ENCODE measurements at places on chromosomes 5 and 9. TPM values are rescaled to one million over a fixed set of nuclear protein-coding genes. Genes with fewer than 3 reads are reported as not detected.

Gene AFAP1L1
- 2.2 TPM for total RNA-seq

- DNase-seq = no peak
These were observed 3.7 kb downstream of the ADAMTSL2 start for GRCh38 chr9:133538176-133538575.

DNA sequence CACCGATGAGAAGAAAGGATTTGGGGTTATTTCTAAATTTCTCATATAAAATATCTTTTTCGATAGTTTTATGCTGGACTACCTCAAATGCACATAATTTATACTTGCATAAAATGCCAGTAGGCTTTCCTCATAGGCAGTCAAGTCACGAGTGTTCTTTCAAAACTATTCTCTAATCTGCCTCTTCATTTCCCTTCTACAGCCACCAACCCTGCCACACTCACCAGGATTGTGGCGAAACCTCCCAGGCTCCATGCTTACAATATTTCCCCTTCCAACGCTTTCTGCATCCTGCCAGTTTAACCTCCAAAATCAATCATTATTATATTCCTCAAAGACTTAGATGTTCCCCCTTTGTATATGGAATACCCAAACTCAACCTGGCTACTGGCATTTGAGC is 65.4 kb downstream of the FRMD3 start:
- DNase-seq = no peak

DNA sequence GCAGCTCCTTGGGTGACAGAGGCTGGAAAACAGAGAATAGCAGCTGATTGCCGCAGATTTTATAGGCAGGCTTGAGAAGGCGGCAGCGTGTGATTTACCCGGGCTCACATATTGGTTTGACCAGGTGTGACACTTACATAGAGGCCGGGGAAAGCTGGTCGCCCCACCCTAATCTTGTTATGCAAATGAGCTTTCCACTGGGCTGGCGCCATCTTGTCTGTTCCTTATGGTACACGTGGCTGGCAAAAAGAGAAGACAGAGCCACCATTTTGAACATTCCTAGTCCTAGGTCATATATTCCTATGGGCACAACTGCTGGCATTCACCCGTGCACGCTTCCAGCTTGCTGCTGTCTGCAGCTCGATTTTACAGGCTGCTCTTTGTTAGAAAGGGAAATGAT is 11.3 kb upstream of the SPZ1 start:
- no peak for DNase-seq

- DNase-seq = no peak
These were observed 10.0 kb downstream of the CEMIP2 start for GRCh38 chr9:71758277-71758676.

- DNase-seq = no peak
These were observed 7.3 kb upstream of the SPATA24 start for GRCh38 chr5:139410993-139411828.

DNA sequence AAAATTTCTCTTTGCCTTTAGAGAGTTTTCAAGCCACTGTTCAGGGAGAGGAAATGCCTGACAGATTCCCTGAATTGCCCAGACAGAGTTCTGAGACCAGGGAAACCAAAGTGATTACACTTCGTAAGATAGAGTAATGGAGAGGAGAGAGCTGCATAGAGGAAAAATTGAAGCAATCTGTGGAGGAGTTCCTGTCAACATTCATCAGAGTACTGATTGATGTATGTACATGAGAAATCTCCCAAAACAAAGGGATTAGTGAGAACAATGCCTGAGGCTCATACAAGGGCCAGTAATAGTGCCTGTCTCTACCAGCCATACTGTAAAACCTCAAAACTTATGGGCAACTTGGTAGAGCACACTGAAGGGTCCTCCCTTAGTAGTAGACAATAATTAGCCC is 79.0 kb upstream of the TRIM32 start:
- DNase-seq = no peak

GRCh38 chr9:126852086-126852688 is 8.3 kb upstream of the ZBTB34 start:
- no peak for DNase-seq

Gene VCAN
- 9.4 TPM for total RNA-seq

Gene PAEP
- not detected for total RNA-seq

DNA sequence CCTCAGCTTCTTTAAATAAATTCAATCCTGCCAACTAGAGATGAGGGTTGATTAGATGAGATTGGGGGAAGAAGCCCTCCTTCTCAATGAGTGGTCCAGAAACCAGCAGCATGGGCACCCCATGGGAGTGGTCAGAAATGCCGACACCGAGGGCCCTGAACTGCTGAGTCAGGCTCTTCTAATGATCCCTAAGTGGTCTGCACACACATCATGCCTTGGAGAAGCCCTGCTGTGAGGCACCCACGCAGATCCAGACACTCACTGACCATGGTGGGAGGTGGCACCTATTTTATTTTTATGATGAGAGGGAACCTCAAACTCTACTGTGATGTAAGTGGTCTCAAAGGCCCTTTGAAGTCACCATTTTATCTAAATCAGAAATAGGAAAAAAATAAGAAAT is 72.3 kb upstream of the BOD1 start:
- DNase-seq = no peak

Gene FGF18
- not detected for total RNA-seq

DNA sequence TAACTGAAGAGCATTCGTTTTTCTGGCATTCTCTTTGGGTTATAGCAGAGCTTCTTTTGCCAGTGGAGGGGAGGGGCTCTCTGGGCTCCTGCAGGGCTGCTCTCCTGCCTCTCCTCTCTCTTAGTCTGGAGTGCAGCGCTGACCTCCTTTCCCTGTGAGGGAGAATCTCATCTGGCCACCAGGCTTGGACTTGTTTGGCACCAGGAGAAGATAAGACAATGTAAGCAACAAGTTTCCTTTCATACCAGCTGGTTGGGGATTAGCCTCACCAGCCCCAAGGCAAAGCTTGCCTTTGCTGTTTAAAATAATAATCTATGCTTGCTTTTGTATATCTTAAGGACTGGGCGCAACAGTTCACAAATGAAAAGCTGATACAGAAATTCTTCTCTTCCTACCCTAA is 196.4 kb downstream of the TLE4 start:
- DNase-seq = no peak

DNA sequence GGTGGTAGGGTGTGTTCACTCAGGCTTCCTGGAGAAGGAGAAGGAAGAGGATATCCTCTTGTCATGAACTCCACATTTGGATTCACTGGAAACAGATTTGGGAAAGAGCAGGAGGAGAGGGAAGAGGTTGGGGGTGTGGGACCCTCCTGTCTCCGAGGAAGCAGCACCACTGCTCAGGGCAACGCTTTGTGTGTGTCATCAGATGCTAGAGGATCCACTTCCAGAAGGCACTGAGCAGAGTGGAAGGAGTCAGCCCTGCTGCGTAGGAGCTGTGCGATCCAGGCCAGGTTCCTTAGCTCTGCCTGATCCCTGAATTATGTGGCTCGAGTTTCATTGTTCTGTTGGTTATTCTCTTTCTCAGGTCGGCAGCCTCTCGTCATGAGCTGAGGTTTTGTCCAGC is 37.3 kb upstream of the TJP2 start:
- no peak for DNase-seq

- no peak for DNase-seq
These were observed 191.1 kb downstream of the EBF1 start for GRCh38 chr5:158908425-158909220.

Gene FOXD4L6
- total RNA-seq = not detected

GRCh38 chr9:18347386-18348082 is 126.4 kb upstream of the ADAMTSL1 start:
- no peak for DNase-seq

GRCh38 chr9:108296056-108296455 is 559.7 kb downstream of the ACTL7B start:
- DNase-seq = no peak

GRCh38 chr5:121596882-121597281 is 254.8 kb upstream of the FTMT start:
- peak; percentile 10 for DNase-seq

Gene LHX3
- not detected for total RNA-seq

- DNase-seq = no peak
These were observed 106.1 kb upstream of the C9orf72 start for GRCh38 chr9:27679338-27679737.

GRCh38 chr9:123300554-123300953 is 32.2 kb upstream of the STRBP start:
- DNase-seq = no peak

DNA sequence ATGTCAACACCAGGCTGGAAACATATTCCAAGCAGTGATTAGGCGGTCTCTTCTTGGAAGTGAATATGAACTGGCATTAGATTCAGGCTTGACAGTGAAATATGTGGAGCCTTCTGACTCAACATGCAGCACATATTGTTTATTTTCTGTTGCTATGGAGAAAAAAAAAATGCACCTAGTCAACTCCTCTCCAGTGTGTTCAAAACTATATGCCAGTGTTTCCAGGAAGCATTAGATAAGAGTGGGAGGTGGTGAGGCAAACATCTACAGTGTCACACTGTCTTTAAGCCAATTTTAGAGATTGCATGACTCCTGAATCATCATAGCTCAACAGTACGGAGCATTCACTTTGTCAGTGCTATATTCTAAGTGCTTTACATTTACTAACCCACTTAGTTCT is 117.9 kb downstream of the HCN1 start:
- no peak for DNase-seq

- no peak for DNase-seq
These were observed 1005.5 kb upstream of the PTPRD start for GRCh38 chr9:11618241-11618805.

Gene CRB2
- 0.75 TPM for total RNA-seq

GRCh38 chr5:161691911-161692310 is 6.4 kb downstream of the GABRA6 start:
- DNase-seq = no peak

GRCh38 chr5:57745700-57746651 is 263.4 kb upstream of the ACTBL2 start:
- no peak for DNase-seq

Gene PCDHGA5
- not detected for total RNA-seq

- no peak for DNase-seq
These were observed 27.0 kb downstream of the TTLL11 start for GRCh38 chr9:122065923-122066629.

Gene GPR107
- 33.2 TPM for total RNA-seq

DNA sequence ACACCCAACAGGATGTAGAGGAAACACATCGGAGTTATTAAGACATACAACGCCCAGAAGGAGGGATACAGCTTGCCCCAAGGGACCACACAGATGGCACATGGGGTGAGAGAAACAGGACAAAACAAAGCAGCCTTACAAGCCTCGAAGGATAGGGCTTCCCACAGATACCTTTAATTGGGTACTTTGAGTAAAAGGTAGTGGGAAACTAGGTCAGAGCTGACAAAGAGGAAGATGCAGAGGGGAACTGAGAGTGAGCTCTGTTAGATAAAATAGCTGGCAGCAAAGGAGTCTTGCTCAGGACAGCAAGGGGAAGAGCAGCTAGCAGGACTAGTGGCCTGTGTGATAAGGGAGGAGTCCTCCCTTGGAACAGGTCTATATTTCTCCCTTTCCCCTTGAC is 48.2 kb downstream of the OTP start:
- DNase-seq = no peak
